ENCODE measurements at places on chromosomes 11 and 22.
A peak's percentile ranks its signal among the peaks of the same experiment; 100 is the strongest.

- peak; percentile 49 for DNase-seq
Observed at GRCh38 chr11:32297611-32298011, 137.7 kb downstream of the WT1 start.

- peak; percentile 49 for DNase-seq
Observed at GRCh38 chr11:67345920-67346819, 7.2 kb downstream of the POLD4 start.

GRCh38 chr22:47798229-47798628 lies 1035.8 kb downstream of the TBC1D22A start:
- no peak for DNase-seq

GRCh38 chr11:61618978-61619377 lies 38.1 kb upstream of the SYT7 start:
- no peak for DNase-seq

- no peak for DNase-seq
Observed at GRCh38 chr11:133911171-133911570, 45.6 kb downstream of the IGSF9B start.

- no peak for DNase-seq
Observed at GRCh38 chr22:22565981-22566380, 6.9 kb upstream of the PRAME start.

GRCh38 chr22:42317008-42317407 lies 46.6 kb upstream of the TCF20 start:
- DNase-seq, result no peak

DNA sequence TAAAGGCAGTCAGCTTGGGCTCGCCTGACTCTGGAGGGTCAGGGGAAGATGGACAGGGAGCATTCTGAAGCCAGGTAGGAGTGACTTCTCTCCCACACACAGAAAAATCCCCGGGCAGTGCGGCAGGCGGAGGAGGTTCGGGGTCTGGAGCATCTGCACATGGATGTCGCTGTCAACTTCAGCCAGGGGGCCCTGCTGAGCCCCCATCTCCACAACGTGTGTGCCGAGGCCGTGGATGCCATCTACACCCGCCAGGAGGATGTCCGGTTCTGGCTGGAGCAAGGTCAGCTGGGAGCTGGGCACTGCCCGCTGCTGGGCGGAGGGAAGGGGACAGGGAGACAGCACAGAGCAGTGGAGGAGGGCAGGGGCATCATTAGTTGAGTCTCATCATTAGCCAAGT lies 13.2 kb upstream of the POU2F3 start:
- DNase-seq, result no peak

GRCh38 chr22:29704528-29705285 lies 15.1 kb upstream of the CABP7 start:
- DNase-seq, result no peak

DNA sequence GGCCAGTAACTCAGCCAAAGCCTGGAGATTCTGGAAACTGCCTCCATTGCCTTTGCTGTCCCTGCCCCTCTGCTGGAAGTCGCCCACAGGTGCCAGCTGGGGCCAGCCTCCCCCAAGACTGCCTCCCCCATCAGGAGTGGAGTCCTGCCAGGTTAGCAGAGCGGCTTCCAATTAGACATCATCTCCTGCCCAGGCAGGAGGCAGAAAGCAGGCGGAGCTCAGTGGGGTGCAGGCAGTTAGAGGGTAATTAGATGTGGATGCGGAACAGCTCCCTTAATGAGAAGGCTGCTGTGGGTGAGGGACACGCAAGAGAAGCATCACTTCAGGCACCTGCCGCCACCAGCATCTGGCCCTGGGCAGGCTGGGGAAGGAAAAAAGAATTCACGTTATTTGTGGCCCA lies 90.9 kb upstream of the TP53I11 start:
- no peak for DNase-seq

DNA sequence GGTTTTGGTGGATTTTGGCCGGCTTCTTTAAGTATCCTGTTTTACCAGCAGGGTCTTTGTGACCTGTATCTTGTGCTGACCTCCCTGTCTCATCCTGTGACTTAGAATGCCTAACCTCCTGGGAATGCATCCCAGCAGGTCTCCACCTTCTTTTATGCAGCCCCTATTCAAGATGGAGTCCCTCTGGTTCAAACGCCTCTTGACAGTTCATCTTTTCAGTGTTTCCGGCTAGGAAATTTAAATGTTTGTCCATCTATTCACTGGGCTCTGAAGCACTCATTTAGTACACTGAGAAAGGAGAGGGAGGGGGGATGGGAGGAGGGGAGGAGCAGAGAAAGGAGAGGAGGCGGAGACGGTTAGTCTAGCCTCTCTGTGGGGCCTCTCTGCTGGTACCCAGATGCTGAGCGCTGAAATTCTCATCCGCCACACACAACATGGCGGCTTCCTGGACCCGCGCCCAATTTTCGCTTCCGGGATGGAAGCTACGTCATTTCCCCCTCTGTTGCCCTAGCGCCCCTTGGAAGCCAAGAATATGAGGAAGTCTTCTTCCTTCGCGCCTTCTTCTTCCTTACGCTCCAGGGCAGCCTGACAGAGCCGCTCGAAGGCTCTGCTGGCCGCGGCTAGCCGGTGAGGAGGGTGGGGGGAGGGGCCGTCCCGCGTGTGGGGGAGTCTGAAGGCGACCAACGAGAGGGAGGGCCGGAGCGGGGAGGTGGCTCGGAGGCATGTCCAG lies 69.0 kb upstream of the SYT13 start:
- DNase-seq, result peak; percentile 83

- DNase-seq, result peak; percentile 27
Observed at GRCh38 chr11:47443028-47443700, 5.8 kb downstream of the RAPSN start.

- DNase-seq, result no peak
Observed at GRCh38 chr11:104819107-104819506, 79.2 kb downstream of the CASP12 start.

DNA sequence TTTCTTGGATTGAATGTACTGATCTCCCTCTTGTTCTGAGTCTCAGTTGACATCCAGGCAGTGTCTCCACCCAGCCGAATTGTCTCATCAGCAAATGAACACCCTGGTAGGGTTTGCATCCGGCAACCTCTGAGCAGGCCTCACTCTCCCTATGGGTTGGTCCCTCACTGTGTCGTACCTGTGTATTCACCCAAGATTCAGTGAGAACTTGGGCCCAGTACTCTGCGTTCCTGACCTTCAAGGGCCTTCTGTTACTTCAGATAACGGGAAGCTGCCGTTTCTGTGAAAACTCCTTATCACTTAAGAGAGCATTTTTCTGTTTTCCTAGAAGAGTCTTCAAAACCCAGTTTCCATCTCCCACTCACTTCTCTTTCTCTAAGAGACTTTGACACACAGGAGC lies 915.6 kb downstream of the TBC1D22A start:
- no peak for DNase-seq

- DNase-seq, result no peak
Observed at GRCh38 chr11:110486156-110486555, 56.4 kb downstream of the FDX1 start.
